Fibroblast of skin of right quadriceps (primary cell): ENCODE measurements at places on chromosomes 5 and 9.

DNA sequence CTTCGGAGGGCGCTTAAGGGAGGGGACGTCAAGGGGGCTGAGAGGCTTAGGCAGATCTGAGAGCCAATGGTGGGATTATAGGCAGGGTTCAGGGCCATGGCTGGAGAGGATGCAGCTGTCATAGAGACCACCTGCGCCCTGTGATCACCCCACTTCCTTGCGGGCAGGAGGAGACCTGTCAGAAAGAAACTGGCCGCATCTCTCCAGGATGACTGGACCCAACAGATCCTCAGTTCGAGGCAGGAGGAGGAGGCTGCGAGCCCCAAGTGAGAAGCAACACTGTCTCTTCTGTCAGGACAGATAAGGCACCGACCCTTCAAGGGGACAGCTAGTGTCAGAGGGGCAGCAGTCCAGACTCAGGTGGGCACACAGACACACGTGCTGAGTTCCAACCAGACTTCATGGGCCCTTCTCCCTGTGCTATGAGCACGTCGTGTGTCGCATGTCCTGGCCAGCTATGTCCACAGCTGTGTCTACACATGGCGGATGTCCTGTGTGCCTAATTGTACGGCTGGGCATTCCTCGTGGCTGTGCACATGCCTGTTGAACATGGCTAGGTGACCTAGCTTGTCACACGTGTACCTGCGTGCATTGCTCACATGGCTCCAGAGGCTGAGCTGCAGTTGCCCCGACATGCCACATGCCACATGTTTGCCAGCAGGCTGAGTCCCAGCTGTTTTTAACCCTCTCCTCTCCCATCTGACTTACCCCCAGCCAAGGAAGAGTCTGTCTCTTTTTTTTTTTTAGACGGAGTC, 583 bp upstream of the AQP3 start:
- no peak for DNase-seq

DNA sequence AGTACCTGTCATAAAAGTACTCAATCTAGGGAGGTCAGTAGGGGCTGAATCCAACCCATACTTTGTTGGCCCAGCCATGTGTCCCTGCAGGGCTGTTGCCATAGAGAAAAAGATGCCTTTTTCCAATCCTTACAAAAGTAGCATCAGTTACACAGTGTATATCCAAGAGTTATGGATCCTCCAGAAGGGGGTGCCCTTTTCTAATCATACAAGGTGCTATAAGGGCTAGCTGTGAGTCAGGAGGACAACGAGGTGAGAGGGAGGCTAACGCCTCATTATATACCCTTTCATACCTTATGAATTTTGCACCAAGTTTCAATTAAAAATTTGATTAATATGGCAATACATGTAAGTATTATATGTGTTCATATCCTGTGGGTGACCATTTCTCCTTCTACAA, 4.8 kb downstream of the KIAA0825 start:
- DNase-seq = no peak

DNA sequence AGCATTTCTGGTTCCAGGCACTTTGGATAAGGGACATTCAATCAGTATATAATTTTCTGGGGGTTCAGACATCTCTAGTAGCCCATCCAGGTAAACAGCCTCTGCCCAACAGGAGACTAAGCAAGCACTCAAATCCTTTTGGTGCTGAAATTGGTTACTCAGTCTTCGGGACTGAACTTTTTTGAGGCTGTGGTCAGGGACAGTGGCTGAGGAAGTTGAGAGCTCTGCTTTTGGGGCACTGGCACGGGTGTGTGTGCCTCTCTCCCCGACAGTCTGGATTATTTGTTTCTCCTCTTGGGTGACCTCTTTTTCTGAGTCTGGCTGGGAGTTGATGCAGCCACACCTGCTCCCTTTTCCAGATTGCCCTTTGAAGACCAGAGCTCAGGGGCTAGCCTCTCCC, 47.6 kb downstream of the ACER2 start:
- no peak for DNase-seq

DNA sequence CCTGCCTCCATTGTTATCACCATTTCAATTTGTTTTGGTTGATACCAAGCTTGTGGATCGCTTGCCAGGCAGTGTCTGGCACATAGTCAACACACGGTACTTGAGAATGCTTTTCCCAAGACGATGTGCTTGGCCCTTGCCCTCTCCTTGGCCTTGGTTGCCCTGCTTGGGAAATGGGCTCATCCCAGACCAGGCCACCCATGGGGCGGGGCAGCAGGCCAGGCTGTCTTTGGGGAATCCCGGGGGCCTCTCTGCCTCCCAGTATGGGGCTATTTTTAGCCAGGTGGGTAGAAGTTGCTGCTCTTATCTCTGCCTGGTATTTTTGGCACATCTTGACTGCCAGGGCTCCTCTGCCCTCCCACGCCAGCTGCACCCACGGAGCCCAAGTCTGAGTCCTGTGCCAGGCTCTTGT, 49.9 kb downstream of the LMX1B start:
- no peak for DNase-seq

GRCh38 chr5:173228639-173229381, 6.2 kb downstream of the NKX2-5 start:
- no peak for DNase-seq

GRCh38 chr5:150492621-150493020, 15.3 kb upstream of the NDST1 start:
- DNase-seq = peak; percentile 67

GRCh38 chr9:120184266-120184665, 395.7 kb downstream of the CDK5RAP2 start:
- DNase-seq = no peak

- no peak for DNase-seq
Measured at GRCh38 chr9:132995879-132996278, 17.4 kb downstream of the GFI1B start.

DNA sequence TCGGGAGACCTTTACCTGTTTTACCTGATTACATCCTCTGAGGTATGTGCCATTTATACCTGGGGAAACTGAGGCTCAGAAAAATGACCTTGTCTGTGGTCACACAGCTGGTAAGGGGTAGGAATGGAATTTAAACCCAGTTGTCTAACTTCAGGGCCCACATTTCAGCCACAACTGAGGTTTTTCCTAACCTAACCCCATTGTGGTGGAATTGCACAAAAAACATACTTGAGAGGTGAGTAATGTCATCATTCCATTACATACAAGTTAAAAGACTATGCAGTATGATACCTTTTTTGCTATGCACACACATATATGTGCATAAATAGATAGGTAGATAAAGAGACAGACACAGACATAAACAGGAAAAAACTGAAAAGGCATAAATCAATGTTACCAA, 14.1 kb downstream of the FGF1 start:
- DNase-seq = peak; percentile 82

DNA sequence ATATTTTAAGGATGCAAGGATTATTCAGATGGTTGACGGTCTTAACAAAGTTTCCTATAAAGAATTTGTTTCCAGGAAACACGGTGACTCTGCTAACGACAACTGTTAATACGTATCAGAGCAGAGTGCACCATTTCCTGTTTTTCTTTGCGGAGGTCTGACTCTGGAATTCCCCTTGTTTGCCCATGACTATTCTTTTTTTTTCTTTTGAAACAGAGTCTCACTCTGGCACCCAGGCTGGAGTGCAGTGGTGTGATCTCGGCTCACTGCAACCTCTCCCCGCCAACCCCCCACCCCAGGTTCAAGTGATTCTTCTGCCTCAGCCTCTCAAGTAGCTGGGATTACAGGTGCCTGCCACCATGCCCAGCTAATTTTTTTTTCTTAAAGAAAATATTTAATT, 115.9 kb downstream of the CDC42SE2 start:
- DNase-seq = peak; percentile 50

DNA sequence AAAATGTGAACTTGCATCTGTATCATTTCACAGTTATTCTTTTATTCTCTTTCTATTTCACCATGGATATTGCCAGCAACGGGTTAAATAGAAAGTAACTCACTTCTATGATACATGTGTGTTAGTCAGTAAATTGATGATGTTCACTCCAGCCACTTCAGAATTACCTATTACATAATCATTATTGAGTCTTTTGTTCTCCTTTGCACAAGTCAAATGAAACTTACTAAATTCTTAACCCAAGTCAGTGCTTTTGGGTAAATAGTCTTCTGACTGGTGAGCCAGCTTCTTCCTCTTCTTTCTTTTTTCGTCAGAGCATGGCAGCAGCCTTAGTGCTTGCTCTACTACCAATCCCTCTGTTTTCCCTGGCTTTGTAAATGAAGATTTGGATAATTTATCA, 344.3 kb downstream of the RAB3C start:
- DNase-seq = no peak

GRCh38 chr5:125043781-125044391, 297.4 kb upstream of the ZNF608 start:
- DNase-seq = peak; percentile 85

DNA sequence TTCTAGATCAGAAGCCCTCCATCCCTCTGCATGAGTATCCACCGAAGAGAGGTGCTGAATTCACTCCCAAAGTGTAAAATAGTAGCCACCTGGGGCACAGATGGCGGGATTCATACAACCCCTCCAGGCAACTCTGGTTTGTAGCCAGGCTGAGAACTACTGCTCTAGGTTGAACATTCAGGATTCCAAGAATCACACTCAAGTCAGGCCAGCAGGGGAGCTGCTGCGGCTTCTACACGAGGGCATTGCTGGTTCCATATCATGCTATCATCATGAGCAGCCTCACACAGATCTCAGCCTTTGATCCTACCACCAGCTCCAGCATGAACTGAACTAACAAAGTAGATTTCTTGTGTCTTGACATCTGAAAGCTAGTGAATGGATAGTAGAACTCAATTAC, 367.9 kb downstream of the DIRAS2 start:
- no peak for DNase-seq

- no peak for DNase-seq
Measured at GRCh38 chr5:142871363-142872193, 101.4 kb downstream of the ARHGAP26 start.

DNA sequence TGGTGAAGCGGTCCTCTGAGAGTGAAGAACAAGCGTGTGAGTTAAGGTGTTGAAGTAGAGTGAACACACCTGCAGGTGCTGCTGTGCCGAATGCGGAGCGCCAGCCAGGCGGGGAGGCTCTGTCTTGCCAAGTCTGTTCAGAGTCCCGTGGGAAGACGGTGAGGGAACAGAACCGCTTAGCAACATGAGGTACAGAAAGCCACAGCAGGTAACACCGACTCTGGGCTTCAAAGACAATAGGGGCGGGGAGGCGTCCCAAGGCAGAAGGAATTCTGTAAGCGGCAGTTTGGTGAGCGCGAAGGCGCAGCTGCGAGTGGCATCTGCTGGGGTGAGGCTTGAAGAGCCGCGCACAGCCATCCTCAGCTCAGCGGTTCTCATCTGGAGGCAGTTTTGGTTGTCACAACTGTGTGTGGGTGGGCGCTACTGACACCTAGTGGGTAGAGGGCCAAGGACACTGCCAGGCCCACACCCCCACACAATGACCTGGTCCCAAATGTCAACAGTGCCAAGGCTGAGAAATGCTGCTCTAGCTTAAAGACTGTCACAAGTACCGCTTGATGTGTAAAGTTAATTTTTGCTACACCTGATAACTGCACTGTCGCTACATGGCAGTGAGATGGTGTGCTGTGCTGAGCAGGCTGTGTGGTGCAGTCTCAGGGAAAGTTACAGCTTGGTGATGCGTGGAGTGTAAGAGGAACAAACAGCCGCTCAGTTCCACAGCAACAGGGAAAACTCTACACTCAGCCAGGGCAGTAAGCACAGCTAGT, 67.4 kb upstream of the TBC1D9B start:
- peak; percentile 31 for DNase-seq

- DNase-seq = peak; percentile 22
Measured at GRCh38 chr5:138230261-138230660, 17.1 kb upstream of the CDC23 start.

GRCh38 chr9:78000221-78000620, 31.4 kb downstream of the GNAQ start:
- no peak for DNase-seq

DNA sequence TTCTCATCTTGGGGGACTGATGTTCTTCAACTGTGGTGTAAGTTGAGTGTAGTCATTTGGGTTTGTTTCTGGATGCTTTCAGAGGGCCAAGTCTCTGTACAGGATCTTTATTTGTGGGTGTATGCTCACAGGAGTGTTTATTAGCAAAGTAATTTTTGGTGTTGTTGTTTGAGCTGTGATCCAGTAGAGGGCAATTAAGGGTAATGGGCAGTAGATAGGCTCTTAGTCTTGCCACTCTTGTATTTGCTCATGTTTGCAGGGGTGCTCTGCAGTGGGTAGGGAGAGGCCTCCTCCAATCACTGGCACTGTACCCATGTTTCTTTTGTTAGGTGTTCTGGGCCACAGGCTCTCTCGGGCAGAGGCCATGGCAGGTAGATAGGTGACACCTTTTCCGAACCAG, 45.9 kb upstream of the ITGA2 start:
- no peak for DNase-seq

DNA sequence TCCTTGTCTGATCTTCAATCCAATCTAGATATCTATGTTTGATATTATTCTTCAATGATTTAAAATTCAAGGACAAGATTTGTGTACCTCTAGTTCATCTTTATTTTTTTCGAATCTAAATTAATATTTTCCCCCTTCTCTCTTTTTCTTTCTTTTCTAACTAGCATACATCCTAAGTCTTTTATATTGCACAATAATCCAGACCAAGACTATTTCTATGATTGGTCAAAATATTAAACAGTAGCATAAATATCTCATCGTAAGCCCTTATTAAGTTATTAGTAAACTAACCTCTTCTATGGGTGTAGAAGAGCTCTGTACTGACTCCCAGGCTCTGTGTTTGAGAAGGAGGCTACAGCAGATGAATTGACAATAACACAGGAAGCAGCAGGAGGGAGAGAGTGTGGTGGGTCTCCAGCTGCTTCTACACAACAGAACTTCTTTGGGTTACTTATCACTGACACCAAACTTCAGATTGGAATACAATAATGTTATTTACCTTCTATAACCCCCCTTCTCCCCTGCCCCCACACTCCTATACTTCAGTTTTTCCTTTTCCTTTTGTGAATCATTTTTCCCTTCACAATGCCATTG, 11.9 kb upstream of the PLCXD3 start:
- no peak for DNase-seq

GRCh38 chr9:3436629-3437420, 89.0 kb downstream of the RFX3 start:
- peak; percentile 50 for DNase-seq

- DNase-seq = peak; percentile 75
Measured at GRCh38 chr5:72108202-72109061, 1.2 kb downstream of the MAP1B start.

DNA sequence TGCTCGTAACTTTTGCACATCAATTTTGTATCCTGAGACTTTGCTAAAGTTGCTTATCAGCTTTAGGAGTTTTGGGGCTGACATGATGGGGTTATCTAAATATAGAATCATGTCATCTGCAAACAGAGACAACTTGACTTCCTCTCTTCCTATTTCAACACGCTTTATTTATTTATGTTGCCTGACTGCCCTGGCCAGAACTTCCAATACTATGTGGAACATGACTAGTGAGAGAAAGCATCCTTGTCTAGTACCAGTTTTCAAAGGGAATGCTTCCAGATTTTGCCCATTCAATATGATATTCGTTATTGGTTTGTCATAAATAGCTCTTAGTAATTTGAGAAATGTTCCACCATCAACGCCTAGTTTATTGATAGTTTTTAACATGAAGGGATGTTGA, 65.4 kb upstream of the CDH12 start:
- DNase-seq = no peak

GRCh38 chr9:114081441-114082016, 3.4 kb upstream of the AMBP start:
- no peak for DNase-seq

- DNase-seq = no peak
Measured at GRCh38 chr9:83067579-83067978, 4.6 kb upstream of the RASEF start.
